Skeletal muscle tissue (tissue), 5 donors: ENCODE measurements at places on chromosomes 7 and 10. TPM values are rescaled to one million over a fixed set of nuclear protein-coding genes. Genes with fewer than 3 reads are reported as not detected.

PTPRN2 gene
- total RNA-seq = 1.6 TPM

CHST3 gene
- total RNA-seq = 15.7 TPM

RHOBTB1 gene
- 29.2 TPM for total RNA-seq

PDAP1 gene
- total RNA-seq = 10.4 TPM

ACSL5 gene
- 4.2 TPM for total RNA-seq

IDI2 gene
- total RNA-seq = not detected

EBF3 gene
- 33.4 TPM for total RNA-seq

RAMP3 gene
- 5.7 TPM for total RNA-seq

EVX1 gene
- not detected for total RNA-seq

CHN2 gene
- 11.0 TPM for total RNA-seq

WDFY4 gene
- total RNA-seq = 2.6 TPM

GPR22 gene
- under 0.01 TPM for total RNA-seq

STOX1 gene
- 3.7 TPM for total RNA-seq

FGFR2 gene
- 11.5 TPM for total RNA-seq

MYH16 gene
- not detected for total RNA-seq

NANOS1 gene
- total RNA-seq = 2.6 TPM

KCP gene
- total RNA-seq = under 0.01 TPM

PDE1C gene
- total RNA-seq = 2.1 TPM

CTNNA3 gene
- total RNA-seq = 24.0 TPM

SLC39A12 gene
- total RNA-seq = under 0.01 TPM

LMBR1 gene
- 97.6 TPM for total RNA-seq

MEST gene
- total RNA-seq = 446 TPM

CYP3A7 gene
- total RNA-seq = 0.52 TPM
